Cortex of kidney (tissue), 1 donor: ENCODE measurements at places on chromosomes 12 and 14.

GRCh38 chr12:5758347-5758746 is 186.7 kb downstream of the ANO2 start:
- no peak for DNase-seq

GRCh38 chr12:131202592-131203378 is 249.1 kb downstream of the ADGRD1 start:
- DNase-seq: no peak

DNA sequence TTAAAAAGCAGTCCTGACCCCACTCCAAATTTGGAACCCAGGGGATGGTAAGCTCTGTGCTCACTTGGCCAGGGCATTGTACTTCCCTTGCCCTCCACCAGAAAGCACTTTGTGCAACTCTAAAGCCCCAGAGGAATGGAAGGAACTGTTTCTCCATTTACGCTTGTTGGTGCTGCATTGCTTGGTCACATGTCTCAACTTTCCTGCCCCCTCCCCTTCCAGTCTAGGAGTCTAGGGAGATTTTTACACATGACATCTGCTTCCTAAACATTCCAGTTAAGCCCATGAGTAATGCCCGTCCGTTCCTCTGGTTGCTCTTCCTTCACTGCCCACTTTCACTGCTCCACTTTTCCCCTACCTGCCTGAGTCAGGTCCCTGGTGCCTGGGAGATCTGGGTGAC is 92.6 kb upstream of the MAP1LC3B2 start:
- DNase-seq: no peak

- DNase-seq: no peak
Observed at GRCh38 chr12:113152835-113153814, 3.6 kb downstream of the CFAP73 start.

- no peak for DNase-seq
Observed at GRCh38 chr12:116015525-116015924, 262.0 kb downstream of the MED13L start.

GRCh38 chr12:124452576-124453331 is 114.7 kb downstream of the NCOR2 start:
- no peak for DNase-seq

- DNase-seq: no peak
Observed at GRCh38 chr14:104436047-104436591, 143.4 kb upstream of the C14orf180 start.

DNA sequence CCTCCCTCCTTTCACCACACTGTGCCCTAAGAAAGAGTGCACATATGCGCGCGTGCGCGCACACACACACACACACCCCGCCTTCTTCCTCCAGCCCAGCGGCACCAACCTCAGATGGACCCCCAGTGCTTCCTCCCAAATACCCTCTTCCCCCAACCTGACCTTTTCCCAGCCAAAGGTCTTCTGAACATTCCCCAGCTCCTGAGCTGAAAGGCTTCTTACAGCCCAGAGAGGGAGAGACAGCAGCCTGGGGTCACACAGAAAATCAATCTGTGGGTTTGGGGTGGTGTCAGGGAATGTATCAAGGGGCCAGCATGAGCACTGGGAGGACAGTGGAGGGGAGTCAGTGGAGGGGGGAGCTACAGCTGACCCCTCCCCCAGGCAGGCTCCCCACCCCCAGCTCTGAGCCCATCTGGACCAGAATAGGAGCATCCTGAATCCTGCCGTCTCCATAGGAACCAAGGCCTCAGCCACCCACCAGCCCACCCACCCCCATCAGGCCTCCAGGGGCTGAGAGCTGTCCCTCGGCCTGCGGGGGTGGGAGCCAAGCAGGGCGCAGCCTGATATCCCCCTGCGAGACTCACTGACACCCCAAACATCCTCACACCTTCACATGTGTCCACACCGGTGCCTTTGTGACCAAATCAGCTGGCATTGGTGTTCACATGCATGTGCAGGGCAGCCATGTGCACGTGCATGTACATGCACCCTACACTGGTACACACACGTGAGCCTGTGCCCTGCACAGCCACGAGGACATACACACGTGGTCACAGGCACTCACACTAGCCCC is 5.7 kb downstream of the RASAL1 start:
- no peak for DNase-seq

GRCh38 chr12:33587784-33588712 is 148.4 kb upstream of the SYT10 start:
- no peak for DNase-seq

DNA sequence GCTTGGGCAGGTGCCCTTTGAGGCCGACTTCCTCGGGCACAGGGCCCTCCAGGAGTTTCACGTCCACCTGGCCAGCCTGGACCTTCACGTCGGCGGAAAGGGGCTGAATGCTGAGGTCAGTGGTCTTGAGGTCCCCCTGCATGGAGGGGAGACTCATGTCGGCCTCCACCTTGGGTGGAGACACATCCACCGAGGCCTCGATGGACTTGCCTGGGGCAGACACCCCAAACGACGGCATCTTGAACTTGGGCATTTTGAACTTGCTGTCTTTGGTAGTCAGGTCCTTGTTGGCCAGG is 24.0 kb downstream of the PLD4 start:
- DNase-seq: no peak

GRCh38 chr12:124361074-124361970 is 66.4 kb downstream of the RFLNA start:
- no peak for DNase-seq

- DNase-seq: no peak
Observed at GRCh38 chr12:8033153-8034044, 883 bp downstream of the FOXJ2 start.

DNA sequence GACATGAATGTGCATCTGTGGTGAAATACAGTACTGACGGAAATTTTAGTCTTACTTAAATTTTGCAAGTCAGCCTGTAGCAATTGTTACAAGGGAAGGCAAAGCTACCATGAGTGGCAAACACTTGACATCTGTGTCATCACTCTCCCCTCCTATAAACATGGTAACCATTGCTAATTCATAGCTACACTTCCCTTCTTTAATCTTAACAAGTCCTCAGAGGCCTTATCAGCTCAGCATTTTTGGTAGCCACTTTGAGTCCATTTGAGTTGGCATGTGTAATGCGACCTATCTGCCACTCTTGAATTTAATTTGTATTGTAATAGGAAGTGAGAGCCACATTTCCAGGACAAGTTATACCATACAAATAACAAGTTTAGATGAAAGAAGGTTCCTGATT is 218.1 kb downstream of the RMST start:
- DNase-seq: no peak
